Lower lobe of right lung (tissue), 2 donors: ENCODE measurements at places on chromosomes 13 and 19. TPM values are rescaled to one million over a fixed set of nuclear protein-coding genes. Genes with fewer than 3 reads are reported as not detected.

- DNase-seq = peak; percentile 70
These were observed 15.5 kb downstream of the GGACT start for GRCh38 chr13:100573121-100573520.

- DNase-seq = no peak
These were observed 167.8 kb downstream of the DLEU7 start for GRCh38 chr13:50675651-50676050.

DNA sequence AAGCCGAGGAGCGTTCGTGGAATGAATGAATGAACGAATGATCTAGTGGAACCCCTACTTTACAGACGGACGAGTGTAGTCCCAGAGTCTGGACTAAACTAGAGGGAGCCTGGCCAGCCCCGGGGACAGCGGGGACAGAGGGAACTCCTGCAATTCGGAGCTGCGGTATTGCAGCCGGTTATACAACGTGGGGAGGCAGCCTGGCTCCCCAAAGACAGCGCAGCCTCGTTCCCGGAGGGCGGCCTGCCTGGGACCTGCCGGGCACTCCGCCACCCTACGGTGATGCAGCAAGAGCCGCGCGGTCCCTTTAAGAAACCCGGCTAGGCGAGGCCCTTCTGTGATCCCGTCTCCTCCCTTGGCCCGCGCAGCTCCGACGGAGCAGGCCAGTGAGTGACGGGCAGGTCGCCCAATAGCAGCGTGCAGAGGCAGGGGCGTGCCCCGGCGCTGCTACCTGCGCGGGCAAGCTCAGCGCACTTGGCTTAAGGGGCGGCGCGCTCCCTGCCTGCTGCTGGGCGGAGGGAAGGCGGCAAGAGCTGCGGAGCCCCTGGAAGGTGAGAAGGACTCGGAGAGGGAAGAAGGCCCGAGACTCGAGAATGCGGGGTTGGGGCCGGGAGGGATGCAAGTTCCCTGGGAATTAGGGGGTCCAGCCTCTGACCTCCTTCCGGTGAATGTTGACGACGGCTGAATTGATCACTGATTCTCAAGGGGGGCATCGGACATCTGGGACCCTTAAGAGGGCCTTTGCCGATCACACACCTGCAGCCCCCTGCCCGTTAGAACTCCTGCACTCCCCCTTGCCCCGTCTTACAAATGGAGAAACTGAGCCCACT is at the start of gene ABCA7:
ABCA7 (plus strand) TSS at position 462 of the 830 bp plus-strand sequence. CDS start 1,255 bp downstream, outside the sequence.
- peak; percentile 99 for DNase-seq

- no peak for DNase-seq
These were observed 83.3 kb downstream of the CRYL1 start for GRCh38 chr13:20442375-20442774.

TMEM238 gene
- 16.4 TPM for total RNA-seq

SSBP4 gene
- 65.6 TPM for total RNA-seq

SUGT1 gene
- 42.3 TPM for total RNA-seq

SEMA6B gene
- total RNA-seq = 11.3 TPM

PSG7 gene
- not detected for total RNA-seq
